ENCODE measurements at places on chromosomes 6 and 20.

DNA sequence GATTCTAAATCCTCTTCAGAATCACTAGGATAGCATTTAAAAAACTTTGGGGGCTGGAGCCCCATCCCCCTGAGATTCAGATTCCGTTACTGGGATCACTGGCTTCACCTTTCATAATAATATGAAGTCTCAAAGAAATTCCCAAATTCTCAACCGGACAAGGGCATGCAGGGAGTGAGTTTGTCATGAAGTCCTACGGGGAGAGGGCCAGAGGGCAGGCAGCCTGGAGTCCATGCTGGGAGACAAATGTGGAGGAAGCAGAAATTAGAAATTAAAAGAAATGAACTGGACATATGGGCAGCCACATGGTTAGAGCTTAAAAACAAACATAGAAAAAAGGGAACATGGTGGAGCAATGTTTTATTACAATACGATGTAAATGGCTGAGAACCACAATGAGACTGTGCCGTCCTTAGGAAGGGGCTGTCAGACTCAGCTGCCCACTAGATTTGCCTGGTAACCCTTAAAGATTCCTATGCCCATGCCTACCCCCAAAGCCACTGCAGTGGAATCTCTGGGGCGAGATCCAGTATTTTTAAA is 142.6 kb downstream of the CEBPB start:
- DNase-seq = no peak

GRCh38 chr6:56730663-56731529 is 88.2 kb upstream of the DST start:
- DNase-seq = no peak

GRCh38 chr6:328924-329323 is 36.6 kb downstream of the DUSP22 start:
- no peak for DNase-seq

GRCh38 chr6:54897462-54898189 is 51.1 kb downstream of the FAM83B start:
- DNase-seq = no peak

- DNase-seq = no peak
Measured at GRCh38 chr20:2385496-2385895, 4.8 kb downstream of the TGM6 start.

GRCh38 chr6:130018744-130019325 is 454 bp downstream of the L3MBTL3 start:
- DNase-seq = no peak

GRCh38 chr20:62051144-62051543 is 14.5 kb downstream of the TAF4 start:
- DNase-seq = no peak

- no peak for DNase-seq
Measured at GRCh38 chr6:81751388-81752083, 945 bp downstream of the TENT5A start.

GRCh38 chr6:80029470-80029869 is 25.0 kb downstream of the TTK start:
- DNase-seq = no peak

DNA sequence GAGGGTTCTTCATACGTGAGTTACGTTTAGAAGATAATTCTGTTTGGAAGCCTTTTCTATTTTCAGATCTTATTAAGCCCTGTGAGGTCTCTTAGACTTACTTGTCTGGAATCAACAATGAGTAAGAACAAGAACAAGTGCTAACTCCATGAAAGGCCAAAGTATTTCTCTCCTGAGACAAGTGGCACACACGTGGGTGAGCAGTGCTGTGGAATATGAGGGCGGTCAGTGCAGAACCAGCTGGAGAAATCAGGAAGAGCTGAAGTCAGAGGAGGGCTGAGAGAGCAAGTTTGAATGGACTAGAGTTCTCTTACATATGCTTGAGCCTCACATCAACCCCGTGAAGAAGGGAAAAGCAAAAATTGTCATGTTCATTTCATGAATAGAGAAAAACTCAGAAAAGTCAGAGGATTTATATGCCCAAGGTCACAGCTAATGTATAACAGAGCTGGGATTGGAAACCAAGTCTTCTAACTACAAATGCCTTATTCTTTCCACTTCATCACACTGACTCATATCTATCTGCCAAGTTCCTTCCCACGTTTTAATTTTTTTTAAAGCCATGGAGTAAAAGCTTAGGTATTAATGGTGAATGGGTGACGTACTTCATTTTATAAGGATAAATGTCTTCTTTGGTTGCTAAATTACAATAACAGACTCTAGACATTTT is 201.3 kb upstream of the DTNBP1 start:
- DNase-seq = no peak

GRCh38 chr6:34554291-34555006 is 1.7 kb downstream of the SPDEF start:
- no peak for DNase-seq

- peak; percentile 73 for DNase-seq
Measured at GRCh38 chr6:149897015-149897697, 757 bp downstream of the RAET1E start.

GRCh38 chr6:54440549-54440948 is 132.3 kb downstream of the TINAG start:
- no peak for DNase-seq

- no peak for DNase-seq
Measured at GRCh38 chr6:151566557-151566956, 72.7 kb downstream of the CCDC170 start.

- DNase-seq = no peak
Measured at GRCh38 chr6:29945281-29945820, 3.0 kb downstream of the HLA-A start.

DNA sequence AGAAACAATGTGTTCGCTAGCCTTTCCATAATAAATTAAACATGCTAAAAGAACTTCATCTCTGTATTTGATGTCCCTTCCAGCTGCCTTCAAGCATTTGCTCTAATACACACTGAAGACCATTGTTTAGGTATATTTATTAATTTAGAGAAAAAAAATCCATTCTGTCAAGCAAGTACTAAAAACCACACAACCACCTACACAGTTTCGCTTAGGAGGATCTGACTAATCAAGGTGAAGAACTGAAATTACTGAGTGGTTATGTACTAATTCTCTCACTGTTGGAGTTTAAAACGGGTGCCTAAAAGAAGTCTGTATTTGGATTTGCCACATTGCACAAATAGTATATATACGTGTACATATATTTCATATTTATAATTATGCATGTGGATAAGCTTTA is 58.9 kb downstream of the GMDS start:
- no peak for DNase-seq

DNA sequence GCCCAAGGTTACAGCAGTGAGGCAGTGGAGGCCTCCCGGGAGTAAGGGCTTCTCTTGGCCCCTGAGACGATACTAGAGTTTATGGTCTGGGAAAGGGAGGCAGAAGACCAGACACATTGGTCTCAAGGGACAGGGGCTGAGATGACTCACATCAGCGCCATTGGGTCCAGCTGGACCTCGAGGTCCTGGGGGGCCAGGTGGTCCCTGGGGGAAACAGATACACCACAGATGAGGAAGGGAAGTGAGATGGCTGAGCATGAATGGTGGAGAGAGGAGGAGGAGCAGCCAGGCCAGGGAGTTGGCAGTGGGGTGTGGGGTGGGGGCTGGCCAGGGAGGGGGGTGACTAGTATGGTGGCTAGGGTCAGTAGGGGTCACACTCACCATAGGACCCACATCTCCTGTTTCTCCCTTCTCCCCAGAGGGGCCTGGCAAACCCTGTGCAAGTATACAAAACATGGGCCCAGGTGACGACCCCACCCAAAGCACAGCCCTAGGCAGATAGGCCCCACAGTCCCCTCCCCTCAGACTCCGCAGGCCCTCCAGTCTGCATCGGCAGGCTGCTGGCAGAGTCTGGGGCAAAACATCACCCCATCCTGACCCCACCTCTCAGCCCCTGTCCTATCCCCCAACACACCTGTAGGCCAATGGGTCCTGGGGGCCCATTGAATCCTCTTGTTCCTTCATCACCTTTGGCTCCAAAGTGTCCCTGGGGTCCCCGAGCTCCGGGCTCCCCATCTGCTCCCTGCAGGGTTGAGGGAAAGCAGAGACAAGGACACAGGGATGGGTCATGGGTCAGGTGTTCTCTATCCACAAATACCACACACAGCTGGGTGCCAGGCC is 21.9 kb downstream of the COL11A2 start:
- DNase-seq = no peak

- no peak for DNase-seq
Measured at GRCh38 chr20:41505184-41505583, 113.0 kb downstream of the CHD6 start.

DNA sequence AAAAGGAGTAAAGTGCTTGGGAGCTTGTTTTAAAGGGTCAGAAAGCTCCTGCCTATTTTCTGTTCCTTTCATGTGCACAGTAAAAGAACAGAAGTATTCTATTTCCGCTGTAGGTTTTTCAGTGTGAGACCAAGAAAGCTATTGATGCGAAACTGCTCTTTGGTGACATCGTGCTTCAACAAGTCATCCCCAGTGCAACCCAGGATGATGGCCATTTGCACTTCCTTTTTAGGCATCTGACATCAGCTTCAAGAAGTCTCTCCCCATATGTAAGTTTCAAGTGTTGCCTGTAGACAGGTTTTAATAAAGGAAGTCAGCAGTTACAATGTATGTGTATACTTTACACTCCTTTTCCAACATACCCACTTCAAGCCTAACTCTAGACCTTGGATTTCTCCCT is 131.6 kb downstream of the RFX6 start:
- no peak for DNase-seq

GRCh38 chr20:36107881-36108280 is 46.7 kb upstream of the EPB41L1 start:
- DNase-seq = no peak

- no peak for DNase-seq
Measured at GRCh38 chr6:155200012-155200411, 63.8 kb upstream of the CLDN20 start.

GRCh38 chr6:90413396-90413795 is 116.8 kb upstream of the BACH2 start:
- no peak for DNase-seq

- DNase-seq = no peak
Measured at GRCh38 chr20:49367113-49367512, 89.3 kb upstream of the ZNFX1 start.

DNA sequence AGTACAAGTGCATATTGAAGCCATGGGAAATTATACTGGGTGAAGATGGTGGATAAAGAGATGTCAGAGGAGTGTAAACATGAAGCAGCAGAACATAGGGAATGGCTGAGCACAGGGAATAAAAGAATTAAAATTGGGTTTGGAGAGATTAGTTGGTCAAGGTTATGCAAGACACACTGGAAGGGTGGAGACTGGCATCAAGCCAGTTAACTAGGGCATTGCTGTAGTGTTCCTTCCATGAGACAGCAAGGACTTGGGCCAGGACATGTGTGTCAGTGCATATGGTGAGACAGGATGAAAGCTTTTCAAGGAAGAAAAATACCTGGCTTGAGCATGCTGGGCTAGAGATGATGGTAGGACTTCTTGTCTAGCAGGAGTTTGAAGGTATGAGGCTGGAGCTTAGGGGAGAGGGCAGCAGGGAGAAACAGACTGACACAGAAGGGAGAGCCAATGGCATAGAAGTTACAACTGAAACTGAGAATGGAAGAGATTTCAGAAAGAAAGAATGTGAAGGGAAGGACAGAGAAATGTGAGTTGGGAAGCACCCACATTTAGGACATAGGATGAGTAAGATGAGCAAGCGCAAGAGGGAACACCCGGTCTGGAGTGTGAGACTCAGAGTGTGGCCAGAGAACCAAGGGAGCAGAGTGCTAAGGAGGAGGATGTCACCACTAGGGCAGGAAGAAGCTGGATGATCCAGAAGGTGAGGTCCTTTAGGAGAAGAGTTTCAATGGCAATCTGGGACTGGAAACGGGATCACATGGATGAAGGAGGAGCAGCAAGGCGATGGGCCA is 14.5 kb upstream of the TMEM170B start:
- DNase-seq = no peak

- DNase-seq = no peak
Measured at GRCh38 chr6:2369606-2370005, 124.2 kb upstream of the GMDS start.

GRCh38 chr6:34901930-34902329 is 12.9 kb downstream of the ANKS1A start:
- no peak for DNase-seq

DNA sequence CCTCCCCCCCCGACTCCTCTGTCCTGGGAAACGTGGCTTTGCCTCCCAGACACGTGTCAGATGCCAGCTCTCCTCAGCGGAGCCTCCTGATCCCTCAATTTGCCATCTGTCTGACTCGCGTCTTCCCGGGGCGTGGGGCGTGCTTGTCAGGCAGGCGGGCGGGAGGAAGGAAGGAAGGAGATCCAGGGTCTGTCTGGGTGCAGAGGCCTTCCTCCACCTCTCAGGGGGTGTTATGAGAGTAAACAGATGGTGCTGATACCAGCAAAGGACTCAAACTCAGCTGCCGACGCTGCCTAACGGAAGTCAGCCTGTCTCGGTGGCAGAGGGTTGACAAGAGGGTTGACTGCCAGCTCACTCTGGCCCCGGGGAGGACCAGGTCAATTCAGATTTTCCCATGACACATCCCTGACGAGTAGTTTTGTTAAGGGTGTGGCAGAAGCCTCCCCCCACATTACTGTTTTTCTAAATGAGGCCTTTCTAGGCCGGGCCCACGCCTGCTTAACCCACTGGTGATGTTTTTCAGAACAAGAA is 17.0 kb downstream of the UQCC2 start:
- DNase-seq = peak; percentile 85

DNA sequence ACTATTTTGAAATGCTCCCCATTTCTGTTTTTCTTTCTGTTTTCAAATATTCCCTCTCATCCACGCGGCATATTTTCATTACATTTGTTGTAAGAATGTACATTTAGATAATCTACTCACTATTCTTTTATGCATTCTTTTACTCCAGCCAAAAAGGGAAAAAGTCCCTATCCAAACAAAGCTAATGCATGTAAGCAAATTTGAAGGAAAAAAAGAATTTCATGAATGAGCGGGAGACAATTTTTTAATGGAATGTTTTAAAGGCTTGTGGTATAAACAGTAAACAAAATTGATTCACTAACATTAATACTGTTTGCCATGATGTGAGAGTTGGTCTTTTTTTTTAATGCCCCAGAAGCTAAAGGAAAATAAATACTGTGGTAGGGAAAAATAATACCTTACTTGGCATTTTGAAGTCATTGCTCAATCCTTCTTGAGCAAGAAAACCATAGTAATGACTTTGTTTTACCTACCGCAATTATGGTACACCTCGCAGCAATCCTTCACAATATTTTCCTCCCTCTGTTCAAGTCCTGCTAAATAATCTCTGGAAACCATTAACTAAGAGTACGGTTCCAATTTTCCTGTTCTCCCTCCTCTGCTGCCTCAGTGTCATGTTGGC is 79.0 kb downstream of the BACH2 start:
- DNase-seq = no peak

GRCh38 chr6:108803982-108804490 is 44.2 kb upstream of the ARMC2 start:
- DNase-seq = peak; percentile 96

DNA sequence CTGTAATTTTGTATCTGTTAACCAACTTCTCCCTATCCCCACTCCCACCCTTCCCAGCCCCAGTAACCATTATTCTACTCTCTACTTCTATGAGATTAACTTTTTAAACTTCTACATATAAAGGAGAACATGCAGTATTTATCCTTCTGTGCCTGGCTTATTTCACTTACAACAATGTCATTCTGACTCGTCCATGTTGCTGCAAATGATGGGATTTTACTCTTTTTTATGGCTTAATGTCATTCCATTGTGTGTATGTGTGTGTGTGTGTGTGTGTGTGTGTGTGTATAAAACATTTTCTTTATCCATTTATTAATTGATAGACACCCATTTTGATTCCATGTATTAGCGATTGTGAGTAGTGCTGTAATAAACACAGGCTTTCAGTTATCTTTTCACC is 76.1 kb downstream of the COL19A1 start:
- DNase-seq = no peak

Measured in cerebellar cortex (tissue), 1 donor.